ENCODE measurements at places on chromosomes 1 and 21.

DNA sequence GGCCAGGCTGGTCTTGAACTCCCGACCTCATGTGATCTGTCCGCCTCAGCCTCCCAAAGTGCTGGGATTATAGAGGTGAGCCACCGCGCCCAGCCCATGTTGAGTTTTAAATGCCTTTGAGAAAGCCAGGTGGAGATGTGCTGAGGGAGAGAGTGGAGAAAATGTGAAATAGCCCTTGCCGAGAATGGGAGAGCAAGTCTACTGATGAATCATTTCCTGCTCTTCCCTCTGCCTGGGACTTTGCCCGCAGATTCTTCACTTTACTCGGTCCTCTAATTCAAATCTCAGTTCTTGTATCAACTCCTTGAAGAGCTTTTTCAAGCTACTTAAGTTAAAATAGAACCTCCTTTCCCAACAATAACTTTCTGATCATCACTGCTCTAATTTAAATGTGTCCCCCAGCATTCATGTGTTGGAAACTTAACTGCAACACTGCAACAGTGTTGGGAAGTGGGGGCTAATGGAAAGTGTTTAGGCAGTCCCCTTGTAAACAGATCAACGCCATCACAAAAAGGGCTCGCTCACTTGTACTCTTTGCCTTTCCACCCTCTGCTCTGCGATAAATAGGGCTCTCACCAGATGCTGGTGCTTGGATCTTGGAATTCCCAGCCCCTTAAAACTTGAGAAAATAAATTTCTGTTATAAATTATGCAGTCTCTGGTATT is 27.8 kb downstream of the OSBPL9 start:
- no peak for DNase-seq

DNA sequence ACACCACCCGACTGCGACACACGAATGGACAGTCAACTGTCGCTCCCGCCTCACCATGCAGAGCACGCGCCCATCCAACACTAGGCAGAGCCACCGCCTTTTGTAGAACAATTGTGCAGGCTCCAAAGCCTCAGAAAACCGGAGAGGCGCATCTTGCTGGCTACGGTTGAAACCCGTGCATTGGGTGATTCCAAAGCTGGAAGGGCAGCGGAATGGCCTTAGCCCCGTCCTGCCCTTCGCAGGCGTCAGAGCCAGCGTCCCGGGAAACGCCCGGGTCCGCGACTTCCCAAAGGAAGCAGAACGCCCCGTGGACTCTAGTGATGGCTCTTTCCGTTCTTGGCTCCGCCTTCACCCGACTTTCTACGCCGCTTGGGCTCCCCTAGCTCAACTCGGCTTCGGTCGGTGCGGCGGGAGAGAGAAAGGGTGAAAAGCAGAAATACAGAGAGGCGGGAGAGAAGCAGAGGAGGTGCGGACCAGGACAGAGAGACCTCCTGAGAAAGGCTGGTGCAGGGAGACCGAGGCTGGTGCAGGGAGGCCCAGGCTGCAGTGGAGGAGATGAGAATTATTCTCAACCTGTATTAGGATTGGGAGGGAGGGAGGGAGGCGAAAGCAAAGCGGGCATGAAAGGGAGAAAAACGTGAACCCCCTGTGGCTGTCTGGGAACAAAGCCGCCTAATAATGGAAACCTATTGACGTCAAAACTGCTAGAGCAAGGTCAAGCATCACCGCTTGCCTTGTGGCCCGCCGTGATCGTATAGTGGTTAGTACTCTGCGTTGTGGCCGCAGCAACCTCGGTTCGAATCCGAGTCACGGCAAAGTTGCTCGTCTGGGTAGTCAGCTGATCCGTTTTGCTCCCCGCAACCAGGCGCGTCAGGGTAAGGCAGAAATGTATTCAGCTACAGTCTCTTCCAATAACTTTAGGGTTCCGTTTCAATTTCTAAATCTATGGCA is 99.5 kb downstream of the PRKAB2 start:
- DNase-seq = no peak

- no peak for DNase-seq
These were observed 143.3 kb downstream of the GREM2 start for GRCh38 chr1:240468656-240469055.

DNA sequence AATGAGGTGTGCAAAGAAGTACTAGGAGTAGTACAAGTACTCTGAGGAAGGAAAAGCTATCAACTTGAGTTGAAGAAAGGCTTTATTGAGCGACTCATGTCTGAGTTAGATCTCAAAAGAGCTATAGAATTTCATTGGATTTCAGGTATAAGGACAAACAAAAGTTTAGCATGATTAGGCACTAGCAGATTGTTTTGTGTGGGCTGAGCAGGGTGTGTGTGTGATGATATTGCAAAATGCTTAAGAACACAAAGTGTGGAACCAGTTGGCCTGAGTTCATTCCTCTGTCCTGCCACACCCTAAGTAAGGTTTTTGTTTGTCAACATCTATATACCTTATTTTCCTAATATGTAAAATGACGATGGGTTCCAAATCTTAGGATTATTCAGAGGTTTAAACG is 158.9 kb downstream of the KCNK2 start:
- no peak for DNase-seq

DNA sequence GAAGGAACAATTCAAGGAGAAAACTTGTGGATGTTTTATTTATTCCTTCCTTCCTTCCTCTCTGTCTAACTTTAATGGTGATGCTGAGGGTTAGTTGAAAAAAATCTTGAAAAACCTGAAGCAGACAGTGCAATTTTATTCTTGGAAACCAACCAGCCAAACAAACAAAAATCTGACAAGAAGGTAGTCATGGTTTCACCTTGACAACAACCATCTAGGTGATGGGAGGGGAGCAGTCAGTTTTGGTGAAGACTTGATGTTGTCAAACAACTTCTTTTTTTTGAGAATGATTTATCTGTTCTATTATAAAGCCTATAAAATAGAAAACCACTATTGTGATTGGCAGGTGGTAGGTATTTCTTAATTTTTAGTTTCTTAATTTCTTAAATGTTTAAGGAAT is 92.4 kb upstream of the GPR88 start:
- DNase-seq = no peak
